ENCODE measurements at places on chromosomes 3 and 15.

GRCh38 chr3:16907243-16907642, 22.5 kb downstream of the PLCL2 start:
- no peak for DNase-seq

DNA sequence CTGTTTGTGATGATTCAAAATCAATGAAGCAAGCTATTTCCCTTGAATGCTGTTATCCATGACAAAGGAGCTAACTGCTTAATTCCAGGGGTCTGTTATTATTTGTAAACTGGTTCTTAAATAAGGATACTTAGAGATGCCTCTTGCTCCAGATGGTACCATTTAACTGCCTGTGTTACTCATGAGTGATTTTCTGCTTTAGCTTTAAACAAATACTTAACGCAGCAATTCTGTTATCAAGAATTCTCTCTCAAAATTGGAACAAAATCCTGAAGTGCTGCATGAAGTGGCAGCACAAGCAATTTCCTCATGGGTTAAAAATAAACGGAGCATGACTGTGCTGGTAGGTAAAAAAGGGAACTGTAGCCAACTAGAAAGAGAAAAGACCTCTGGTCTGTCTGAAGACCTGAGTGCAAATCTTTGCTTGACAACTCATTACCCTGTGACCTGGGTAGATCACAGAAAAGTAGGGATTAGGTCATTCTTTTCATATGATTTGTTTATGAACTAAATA, 62.5 kb upstream of the GBE1 start:
- no peak for DNase-seq

DNA sequence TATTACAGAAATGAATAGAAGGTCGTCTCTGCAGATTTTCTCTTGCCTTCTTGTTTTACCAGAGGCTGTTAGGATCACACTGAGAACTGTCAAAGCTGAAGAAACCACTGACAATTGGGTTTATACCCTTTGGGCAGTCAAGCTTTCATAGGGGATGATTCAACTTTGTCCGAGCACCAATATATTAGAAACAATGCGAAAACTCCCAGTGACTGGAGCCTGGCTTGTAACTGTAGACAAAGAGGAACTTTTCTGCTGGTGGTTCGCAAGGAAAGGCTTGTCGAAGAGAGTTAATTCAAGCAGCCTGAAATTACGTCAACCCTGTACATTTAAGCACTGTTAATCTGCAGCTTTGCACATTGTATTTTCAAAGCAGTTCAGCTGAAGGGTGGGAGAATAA, 193.2 kb upstream of the ZNF385D start:
- DNase-seq, result no peak

DNA sequence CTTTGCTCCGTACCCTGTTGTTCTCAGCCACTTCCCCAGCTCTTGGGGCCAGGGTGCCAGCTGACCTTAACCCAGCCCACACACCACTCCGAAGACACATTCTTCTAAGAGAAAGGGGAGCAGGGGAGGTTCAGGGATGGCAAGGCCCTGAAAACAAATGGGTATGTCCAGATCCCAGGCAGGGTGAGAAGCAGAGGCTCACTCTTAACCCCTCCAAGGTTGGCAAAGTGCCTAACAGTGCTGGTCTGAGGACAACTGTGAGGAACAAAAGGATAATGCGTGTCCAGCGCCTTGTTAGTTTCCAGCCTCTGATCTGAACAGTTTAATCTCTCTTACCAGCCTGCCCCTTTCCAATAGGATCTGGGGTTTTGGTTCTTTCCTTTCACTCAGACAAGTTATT, 1.5 kb downstream of the TMEM44 start:
- no peak for DNase-seq

DNA sequence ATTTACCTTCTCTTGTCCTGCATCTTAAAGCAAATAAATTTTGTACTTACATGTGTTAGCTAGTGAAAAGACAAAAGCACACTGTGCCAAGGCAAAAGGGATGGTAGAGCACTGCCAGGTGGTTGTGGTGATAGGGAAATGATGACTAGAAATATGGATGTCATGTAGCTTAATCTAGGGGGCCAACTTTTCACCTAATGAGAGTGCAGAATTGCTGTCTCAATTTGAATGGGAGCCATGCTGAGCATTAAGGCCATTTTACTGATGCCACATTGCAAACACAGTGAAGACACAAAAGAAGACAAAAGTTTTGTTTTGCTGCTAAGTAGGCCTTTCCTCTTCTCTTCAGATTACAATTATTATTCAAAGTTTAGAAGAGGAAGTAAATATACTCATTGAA, 274.7 kb downstream of the PDCD6IP start:
- DNase-seq, result no peak

GRCh38 chr3:148861277-148861869, 3.7 kb upstream of the CPA3 start:
- no peak for DNase-seq

DNA sequence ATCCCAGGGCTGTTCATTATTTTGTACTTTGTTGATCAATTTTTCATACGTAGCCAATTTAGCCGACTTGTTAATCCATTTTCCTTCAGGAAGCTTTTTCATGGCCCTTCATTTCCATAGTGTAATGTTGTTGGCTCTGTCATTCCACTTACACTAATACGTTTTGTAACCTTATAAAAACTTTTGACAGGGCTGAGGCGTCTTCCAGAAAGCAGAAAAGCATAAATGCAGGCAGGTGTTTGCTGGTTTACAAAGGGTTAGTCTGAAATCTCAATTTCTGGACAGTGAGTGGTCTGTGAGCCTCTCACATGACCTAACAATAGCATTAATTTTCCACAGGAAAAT, 444.0 kb downstream of the OTOL1 start:
- no peak for DNase-seq

GRCh38 chr3:68059628-68060152, 405.3 kb upstream of the SUCLG2 start:
- no peak for DNase-seq

GRCh38 chr3:73448761-73449301, 175.9 kb downstream of the PDZRN3 start:
- no peak for DNase-seq
